ENCODE measurements at places on chromosomes 4 and X.
A peak's percentile ranks its signal among the peaks of the same experiment; 100 is the strongest.

- peak; percentile 3 for DNase-seq
These were observed 58.0 kb downstream of the SPCS3 start for GRCh38 chr4:176377780-176378179.

DNA sequence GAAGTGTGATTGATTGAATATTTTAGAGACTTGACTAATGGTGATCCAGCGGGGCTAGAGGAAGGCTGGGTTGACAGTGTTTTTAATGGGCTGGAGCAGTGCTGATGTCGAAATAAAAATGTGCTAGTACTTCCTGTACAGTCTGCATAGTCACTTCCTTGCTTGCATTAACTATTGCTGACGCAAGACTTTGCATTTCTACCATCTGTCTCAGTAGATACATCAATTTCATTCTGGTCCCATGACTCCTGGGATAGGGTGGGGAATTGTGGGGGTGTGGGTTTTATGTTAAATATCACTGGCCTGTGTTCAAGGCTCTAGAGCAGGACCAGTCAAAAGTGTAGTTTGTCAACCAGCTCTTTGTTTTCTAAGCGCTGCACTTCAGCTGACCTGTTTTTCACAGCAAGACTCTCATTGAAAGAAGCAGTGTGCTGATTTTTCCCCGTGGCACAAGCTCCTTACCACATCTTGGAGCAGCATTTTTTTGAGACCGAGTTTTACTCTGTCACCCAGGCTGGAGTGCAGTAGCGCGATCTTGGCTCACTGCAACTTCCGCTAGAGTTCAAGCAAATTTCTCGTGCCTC is 35.2 kb upstream of the PHEX start:
- no peak for DNase-seq

GRCh38 chr4:130074096-130074495 is 978.1 kb downstream of the C4orf33 start:
- DNase-seq = no peak

- no peak for DNase-seq
These were observed 201.9 kb upstream of the BCOR start for GRCh38 chrX:40299641-40300046.

DNA sequence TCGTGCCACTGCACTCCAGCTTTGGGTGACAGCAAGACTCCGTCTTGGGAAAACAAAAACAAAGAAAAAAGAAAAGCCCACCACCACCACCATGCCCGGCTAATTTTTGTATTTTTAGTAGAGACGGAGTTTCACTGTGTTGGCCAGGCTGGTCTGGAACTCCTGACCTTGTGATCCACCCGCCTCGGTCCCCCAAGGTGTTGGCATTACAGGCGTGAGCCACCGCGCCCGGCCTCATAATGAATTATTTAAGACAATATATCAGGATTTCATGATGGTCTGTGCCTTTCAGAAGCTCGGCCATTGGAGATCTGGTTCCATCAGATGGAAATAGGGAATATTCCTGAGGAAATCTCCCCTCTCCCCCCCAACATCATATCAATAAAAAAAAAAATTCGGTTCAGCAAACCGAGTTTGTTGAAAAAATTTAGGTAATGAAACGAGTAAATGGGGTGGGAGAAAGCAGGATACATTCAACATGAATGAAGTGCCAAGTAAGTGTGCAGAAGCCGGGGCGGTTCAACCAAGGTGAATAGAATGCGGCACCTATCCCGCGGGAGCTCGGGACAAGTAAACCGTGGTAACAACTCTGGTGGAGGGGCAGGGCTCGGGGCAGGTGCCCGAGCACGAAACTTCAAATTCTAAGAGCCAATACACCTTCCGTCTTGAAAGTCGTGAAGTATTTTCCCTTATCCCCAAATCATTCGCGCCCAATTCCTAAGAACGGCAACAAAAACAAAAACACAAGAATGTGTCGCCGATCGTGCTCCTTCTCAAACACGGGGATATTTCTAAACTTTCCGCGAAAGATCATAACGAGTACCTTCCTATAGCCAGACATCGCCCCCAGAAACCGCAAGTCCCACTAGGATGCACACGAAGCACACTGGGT is 773 bp upstream of the TXLNG start:
- DNase-seq = no peak

- DNase-seq = no peak
These were observed 5.5 kb upstream of the ASMT start for GRCh38 chrX:1609311-1609710.

DNA sequence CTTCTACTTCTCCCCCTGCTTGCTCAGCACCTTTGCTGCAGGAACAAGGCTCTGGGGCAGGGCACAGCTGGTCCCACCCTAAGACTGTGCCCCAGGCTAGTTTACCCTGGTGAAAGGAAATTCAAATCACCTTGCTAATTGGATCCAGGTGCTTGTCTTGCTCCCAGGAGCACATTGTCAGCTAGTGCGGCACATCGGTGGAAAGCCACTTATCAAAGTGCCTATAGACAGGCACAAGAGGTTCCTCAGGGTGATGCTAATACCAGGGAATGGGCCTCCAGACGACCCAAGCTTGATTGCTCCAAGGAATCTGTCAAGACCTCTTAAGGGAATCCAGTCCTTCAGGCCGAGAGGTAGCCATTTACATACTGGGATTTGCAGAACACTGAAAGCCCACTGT is 64.5 kb upstream of the PRPS1 start:
- DNase-seq = peak; percentile 27

GRCh38 chr4:131001371-131001770 is 1905.4 kb downstream of the C4orf33 start:
- DNase-seq = no peak

GRCh38 chrX:10198254-10198653 is 41.5 kb downstream of the CLCN4 start:
- no peak for DNase-seq

DNA sequence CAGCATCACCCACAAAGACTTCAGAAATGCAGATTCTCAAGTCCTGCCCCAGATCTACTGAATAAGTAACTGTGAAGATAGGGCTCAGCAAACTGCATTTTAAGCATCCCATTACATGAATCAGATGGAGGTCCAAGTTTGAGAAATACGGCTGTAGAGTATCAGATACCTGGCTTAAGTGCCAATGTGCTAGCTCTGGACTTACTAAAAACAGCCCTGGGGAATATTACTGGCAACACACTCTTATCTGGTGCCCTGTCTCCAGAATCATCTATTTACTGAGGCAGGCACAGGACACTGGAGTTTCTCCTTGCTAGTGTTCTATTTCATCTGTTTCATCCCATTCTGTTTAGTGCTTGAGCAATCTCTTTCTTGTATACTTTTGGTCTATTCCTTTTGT is 105.1 kb downstream of the SPOCK3 start:
- DNase-seq = no peak

- DNase-seq = no peak
These were observed 124.2 kb downstream of the NFKB1 start for GRCh38 chr4:102625232-102625930.

- DNase-seq = no peak
These were observed 11.8 kb downstream of the KIF4A start for GRCh38 chrX:70301716-70302115.

DNA sequence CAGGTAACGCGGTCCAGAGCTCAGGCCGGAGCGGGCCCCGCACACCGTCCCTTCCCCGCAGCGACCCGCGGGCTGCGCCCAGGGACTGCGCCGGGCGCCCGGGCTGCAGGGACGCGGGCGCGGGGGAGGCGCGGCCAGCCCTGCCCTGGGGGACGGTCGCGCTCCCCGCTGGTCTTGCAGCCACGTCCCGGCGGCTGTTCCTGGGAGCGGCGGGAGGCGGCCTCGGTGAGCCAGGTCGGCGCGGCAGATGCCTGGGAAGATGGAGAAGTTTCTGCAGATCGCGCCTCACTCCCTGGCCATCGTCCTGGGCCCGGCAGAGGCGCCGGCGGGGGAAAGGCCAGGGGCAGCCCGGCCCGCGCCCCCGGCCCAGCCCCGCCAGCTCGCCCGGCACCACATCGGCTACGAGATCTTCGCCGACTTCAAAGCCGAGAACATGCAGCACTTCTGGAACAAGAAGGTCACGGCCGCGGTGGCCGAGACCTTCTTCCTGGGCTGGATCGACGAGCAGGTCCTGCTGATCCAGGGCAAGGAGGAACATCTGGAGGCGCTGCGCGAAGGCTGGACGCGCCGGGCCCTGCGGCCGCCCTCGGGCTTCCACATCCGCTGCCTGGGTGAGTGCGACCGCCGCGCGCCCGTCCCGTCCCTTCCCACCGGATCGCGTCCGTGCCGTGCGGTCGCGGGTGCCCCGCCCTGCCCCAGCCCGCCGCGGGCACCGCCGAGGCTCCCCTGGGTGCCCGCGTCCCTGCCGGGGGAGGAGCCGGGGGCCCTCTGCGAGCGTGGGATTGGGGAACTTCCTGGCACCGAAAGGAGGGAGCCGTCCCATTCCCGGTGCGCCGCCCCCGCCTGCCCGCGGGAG is 107.4 kb upstream of the STOX2 start:
- no peak for DNase-seq

GRCh38 chr4:185713731-185714130 is 98.3 kb downstream of the SORBS2 start:
- no peak for DNase-seq

DNA sequence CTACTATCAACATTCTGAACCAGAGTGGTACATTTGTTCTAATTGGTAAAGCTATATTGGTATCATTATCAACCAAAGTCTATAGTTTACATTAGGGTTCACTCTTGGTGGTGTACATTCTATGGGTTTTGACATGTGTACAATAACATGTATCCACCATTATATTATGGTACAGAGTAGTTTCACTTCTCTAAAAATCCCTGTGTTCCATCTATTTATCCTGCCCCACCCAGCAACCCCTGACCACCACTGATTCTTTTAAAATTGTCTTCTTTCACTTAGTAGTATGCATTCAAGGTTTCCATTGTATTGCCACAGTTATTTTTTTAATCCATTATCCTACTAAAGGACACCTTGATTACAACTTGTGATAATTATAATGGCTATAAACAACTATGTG is 15.3 kb upstream of the TMPRSS11D start:
- DNase-seq = no peak

DNA sequence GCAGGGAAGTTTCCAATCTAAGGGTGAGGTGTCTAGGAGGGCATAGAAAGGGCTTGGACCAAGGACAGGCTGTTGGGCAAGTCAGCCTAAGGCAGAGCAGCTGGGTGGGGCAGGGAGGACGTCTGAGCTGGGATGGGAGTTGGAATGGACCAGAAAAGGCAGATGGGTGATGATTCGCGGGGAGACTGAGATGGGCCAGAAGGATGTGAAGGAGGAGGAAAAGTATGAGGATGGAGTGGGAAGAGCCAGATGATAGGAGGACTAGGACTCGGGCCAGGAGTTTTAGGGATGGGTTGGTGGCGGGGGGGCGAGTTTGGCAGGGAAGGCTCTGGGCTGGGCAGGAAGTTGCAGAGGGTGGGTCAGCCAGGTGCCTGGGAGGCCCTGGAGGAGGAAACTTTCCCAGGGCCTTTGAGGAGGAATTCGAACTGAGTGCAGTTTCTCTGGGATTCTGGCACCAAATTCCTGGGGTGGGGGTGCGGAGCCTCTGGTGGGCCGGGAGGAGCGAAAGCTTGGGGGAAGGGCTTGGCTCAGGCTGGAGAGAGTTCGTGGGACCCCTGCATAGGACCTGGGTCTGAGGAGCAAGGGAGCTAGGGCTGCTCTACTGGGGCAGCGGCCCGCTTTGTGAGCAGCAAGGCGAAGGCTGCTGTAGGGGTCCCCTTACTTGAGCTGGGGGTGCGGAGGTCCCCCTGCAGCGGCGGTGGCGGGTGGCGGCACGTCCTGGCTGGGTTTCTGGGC is 8.7 kb upstream of the TIMP1 start:
- no peak for DNase-seq

DNA sequence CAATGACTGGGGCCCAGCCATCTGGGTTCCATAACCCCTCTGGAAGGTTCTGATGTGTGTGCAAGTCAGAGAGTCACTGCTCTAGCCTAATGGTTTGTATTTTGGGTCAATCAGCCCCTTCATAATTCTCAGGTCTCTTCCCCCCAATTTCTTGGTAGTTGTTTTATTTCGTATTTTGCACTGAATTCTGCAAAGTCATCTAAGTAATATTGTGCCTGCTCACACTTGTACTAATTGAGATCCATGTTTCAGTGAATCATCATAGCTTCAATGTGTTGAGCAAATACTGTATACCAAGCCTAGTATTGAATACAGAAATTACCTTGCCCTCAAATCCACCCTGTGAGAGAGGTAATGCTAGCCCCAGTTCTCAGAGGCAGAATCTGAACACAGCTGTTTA is 28.0 kb upstream of the TBL1X start:
- no peak for DNase-seq

- no peak for DNase-seq
These were observed 70.2 kb downstream of the GC start for GRCh38 chr4:71713611-71714203.

GRCh38 chr4:153439831-153440230 is 26.3 kb upstream of the TMEM131L start:
- DNase-seq = no peak

DNA sequence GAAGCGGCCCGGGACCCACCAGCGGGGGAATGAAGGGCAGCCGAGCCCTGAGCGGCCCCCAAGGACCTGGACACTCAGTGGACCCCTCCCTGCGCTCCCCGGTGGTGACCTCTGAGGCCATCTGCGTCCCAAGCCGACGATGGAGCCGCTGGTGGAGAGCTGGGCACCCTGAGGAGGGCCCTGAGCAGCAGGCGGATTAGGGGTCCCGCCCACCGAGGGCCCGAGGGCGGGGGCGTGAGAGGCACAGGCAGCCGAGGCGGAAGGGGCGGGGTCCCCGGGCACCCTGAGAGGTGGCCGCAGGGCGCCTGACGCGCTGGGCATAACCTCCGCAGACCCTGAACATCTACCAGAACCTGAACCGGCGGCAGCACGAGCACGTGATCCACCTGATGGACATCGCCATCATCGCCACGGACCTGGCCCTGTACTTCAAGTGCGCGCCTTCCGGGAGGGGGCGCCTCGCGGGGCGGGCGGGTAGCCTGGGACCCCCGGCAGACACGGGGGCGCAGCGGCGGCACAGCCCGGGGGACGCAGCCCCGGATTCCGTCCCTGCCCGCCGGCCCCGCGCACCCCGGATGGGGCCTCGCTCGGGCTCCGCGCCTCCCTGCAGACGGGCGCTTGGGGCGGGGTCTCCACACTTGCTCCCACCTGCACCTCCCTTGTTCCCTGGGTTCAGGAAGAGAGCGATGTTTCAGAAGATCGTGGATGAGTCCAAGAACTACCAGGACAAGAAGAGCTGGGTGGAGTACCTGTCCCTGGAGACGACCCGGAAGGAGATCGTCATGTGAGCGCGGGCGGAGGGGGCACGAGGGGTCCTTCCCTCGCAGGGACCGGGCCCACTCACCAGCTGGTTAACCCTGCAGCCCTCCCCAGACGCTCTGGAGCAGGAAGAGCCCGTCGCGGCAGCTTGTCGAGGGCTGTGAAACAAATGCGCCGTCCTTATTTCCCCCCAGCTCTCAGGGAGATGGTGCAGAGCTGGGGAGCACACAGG is 10.3 kb downstream of the ATP5ME start:
- DNase-seq = peak; percentile 78
